ENCODE measurements at places on chromosomes 4 and X. TPM values are rescaled to one million over a fixed set of nuclear protein-coding genes. Genes with fewer than 3 reads are reported as not detected.
A peak's percentile ranks its signal among the peaks of the same experiment; 100 is the strongest.

DNA sequence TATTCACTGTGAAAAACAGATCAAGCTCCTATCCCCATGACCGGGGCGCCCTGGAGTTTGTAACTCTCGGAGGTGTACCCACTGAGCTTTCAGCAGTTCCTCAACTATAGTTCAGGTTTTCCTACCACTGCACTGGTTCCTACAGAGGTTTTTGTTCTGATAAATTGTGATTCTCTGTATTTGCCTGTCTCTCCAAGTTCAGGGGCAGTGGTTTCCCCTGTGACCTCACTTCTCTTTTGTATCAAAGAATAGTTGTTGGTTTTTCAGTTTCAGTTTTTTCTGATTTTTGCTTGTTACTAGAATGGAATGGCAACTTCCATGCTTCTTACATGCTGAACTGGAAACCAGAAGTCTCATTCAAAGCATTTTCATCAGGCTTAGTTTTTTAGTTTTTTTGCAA is 56.8 kb upstream of the PLS3 start:
- H3K27me3 ChIP-seq: no peaks in the 10 kb centered on the region
- peak overlapping the region; percentile 79 for H3K27ac ChIP-seq
- peaks cover 2% of the 10 kb centered on the region for H3K36me3 ChIP-seq
- DNase-seq: no peak
- no peak overlapping the region for H3K4me3 ChIP-seq

GRCh38 chrX:72121383-72121782 is 10.3 kb downstream of the RTL5 start:
- no peaks in the 10 kb centered on the region for H3K27me3 ChIP-seq
- H3K4me1 ChIP-seq: peaks cover 44% of the 10 kb centered on the region
- no peak overlapping the region for H3K4me3 ChIP-seq
- H3K27ac ChIP-seq: peak overlapping the region; percentile 50
- no peak for DNase-seq

DNA sequence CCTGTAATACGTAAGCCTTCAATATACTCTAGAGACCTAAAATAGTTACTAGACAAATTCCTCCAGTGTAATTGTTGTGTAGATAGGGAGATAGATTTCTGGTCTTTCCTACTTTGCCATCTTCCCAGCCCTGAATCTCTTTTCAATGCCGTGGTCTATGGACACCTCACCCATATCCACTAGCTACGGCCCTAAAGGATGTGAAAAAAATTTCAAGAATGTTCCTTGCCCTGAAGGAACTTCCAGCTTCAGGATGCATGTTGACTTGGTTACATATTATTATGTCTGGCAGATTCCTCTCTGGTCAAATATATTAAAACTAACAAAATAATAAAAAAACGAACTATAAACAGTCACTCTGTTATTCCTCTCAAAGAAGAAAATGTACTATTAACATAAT is 52.4 kb upstream of the TSPAN5 start:
- H3K4me3 ChIP-seq: no peak overlapping the region
- no peaks in the 10 kb centered on the region for H3K27me3 ChIP-seq
- H3K4me1 ChIP-seq: no peaks in the 10 kb centered on the region
- no peak overlapping the region for H3K27ac ChIP-seq

DNA sequence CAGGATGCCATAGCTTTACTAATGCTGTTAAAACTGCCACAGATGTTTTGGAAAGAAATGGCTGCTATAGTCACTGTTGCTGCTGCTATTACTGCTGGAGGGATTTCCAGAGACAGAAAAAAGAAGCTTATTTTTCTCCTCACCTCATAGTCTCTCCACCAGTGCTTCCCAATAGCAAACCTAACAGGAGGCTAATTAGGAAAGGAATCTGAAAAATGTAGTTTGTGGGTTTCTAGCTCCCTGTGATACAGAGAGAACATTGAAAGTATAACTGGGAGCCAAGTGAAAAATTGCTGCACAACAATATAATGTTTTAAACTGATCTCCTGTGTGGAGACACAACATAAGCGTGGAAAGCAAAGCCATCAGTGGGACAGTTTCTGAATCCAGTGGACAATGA is 8.6 kb upstream of the TSPAN7 start:
- peaks cover 4% of the 10 kb centered on the region for H3K36me3 ChIP-seq
- no peak overlapping the region for H3K27ac ChIP-seq
- no peak overlapping the region for H3K4me3 ChIP-seq
- DNase-seq: no peak

Gene NEUROG2
- 4.2 TPM for total RNA-seq
